ENCODE measurements at places on chromosomes 13 and 19. TPM values are rescaled to one million over a fixed set of nuclear protein-coding genes. Genes with fewer than 3 reads are reported as not detected.

Gene AMH
- 0.44 TPM for polyA plus RNA-seq

Gene SEMA6B
- 14.1 TPM for polyA plus RNA-seq

Gene SPTBN4
- 3.8 TPM for polyA plus RNA-seq

Gene ZNF701
- polyA plus RNA-seq = 7.0 TPM

Gene GIPC1
- 98.8 TPM for polyA plus RNA-seq

Gene PLEKHG2
- polyA plus RNA-seq = 30.5 TPM

Gene KLF2
- 155 TPM for polyA plus RNA-seq

Gene FOSB
- 128 TPM for polyA plus RNA-seq

- DNase-seq = no peak
These were observed 7.1 kb upstream of the LILRA5 start for GRCh38 chr19:54319892-54320670.

DNA sequence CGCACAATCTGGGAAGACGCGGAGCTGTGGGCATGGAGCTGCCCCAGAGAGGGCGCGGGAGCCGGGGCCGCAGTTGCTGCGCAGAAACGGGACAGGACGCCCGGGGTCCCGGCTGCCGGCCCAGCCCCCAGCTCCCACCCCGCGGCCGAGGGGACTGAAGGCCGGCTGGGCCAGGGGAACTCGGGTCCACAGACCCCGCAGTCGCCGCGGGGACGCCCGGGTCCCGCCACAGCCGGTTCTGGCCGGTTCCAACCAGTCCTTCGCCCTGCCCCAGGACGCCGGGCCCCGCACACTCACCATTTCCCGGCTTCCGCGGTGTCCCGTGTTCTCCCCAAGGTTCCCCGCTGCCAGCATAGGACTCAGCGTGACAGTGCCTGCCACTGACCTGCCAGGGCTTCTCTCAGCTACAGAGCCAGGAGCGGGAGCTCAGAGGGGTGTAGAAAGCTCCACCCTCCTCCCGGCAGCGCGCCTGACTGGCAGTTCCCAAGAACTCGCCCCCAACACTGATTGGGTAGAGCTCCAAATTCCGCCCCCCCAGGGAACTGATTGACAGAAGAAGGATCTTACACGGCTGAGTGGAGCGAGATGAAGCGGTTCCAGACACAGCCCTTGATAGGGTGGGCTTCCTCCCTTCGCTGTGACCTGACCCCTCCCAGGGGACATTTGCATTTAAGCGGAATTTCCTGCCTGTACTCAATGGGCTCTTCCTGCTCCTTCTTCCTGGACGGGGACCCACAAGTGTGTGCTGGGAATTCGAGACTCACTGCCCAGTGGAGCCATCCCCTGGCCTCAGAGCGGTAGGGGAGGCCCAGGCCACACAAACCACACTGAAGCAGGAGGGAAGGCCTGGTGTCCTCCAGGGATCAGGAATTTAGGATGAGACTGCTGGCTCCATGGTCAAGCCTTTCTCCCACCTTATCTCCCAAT, at the start of gene ZNF442:
Gene ZNF442, minus strand, starts transcription at position 448 of the 927 bp plus-strand sequence. CDS start 2,052 bp downstream, outside the sequence.
- peak; percentile 98 for DNase-seq

DNA sequence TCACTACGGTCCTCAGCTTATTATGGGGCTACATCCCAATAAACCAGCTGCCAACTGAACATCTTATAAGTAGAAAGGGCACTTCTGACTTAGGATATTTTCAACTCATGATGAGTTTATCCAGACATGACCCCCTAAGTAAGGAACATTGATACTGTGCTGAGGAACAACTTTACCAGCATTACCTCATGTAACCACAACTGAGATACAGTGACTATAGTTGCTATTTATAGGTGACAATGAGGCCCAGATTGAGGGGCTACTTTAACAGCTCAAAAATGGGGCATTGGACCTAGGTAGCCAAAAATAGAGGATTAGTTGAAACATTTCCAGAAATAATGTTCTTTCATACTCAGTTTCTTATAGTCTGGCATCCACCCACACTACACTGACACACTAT, 26.8 kb downstream of the SKA3 start:
- no peak for DNase-seq

DNA sequence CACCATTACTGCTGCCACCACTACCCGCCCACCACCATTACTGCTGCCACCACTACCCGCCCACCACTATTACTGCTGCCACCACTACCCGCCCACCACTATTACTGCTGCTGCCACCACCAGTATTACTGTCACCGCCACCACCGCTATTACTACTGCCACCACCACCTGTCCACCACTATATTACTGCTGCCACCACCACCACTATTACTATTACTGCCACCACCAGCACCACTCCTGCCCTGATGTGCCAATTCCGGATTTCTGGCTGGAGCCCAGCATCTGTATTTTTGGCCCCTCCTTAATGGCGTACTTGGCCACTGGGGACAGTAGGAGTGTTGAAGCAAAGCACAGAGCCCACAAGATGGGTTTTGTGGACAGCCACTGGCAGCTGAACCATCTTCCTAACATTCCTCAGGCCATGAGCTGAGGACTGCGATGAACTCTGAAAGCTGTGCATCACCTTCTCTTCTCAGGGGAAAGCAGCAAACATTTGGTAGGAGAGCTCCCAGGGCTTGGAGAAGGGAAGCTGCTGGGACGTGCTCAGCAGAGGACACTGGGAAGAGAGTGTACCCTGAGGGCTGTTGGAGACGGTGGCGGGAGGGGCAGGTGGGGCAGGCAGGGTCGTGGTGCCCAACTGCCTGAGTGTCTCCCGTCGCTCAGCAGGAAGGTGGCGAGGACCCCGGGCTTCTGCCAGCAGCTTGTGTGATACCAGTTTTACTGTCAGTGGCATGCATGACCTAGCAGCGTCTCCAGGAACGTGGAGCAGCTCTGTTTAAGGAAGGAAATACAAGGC, 23.0 kb downstream of the CUL4A start:
- DNase-seq = no peak

DNA sequence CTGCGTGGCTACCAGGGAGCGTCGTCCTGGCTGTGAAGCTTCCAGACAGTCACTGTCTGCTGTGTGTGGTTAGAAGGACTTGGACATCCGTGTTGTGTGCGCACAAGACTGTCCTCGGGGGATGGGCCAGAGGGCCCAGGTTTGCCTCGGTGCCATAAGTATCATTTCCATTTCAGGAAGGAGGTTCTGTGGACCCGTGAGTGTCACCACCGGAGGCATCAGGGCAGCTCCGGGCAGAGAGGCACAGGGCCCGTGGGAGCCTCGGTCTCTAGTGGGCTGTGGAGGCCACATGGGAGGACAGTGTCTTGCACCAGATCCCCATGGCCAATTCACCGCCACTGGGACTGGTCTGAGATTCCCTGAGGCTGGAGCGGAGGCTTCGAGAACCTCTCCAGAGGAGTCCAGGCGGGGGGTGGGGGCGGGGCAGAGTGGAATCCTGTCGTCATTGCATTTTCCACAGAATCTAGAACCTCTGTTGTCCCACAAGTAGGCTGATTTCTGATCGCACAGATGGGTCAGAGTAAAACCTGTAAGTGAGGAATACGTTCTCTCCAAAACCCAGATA, 6.0 kb downstream of the ZNF57 start:
- DNase-seq = no peak

DNA sequence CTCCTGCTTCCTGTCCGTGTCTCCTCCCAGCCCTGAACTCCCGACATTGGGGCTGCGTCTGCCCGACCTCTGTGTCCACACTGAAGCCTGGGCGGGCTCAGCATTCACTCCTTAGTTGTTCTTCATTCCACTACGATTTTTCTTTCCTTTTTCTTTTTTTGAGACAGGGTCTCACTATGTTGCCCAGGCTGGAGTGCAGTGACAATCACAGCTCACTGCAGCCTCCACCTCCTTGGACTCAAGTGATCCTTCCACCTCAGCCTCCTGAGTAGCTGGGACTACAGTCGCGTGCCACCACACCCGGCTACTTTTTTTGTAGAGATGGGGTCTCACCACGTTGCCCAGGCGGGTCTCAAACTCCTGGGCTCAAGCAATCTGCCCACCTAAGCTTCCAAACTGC, 23.5 kb upstream of the SIGLEC11 start:
- DNase-seq = no peak

- no peak for DNase-seq
These were observed 13.3 kb upstream of the ISYNA1 start for GRCh38 chr19:18450931-18451836.

- DNase-seq = no peak
These were observed 4.1 kb downstream of the SPACA6 start for GRCh38 chr19:51697169-51697776.

DNA sequence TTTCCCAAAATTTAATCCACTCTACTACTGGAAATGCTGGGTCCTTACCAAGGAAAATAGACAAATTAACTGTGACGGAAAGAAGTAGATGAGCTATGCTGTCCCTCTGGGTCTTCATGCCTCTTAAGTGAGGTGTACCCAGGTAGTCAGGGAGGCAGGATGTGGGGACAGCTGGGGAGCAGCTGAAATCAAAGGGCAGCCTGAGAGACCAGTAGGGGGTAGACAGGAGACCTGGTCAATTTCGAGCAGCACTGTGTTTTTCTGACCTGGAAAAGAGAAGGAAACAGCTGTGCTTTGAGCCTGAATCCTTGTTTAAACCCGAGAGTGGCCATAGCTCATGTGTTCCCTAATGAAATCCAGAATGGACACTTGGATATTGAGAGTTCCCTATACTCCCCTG, 587.3 kb downstream of the EFNB2 start:
- DNase-seq = no peak

GRCh38 chr13:47144782-47145181, 247.9 kb upstream of the HTR2A start:
- no peak for DNase-seq

- no peak for DNase-seq
These were observed 1.9 kb downstream of the CIRBP start for GRCh38 chr19:1270854-1271527.

GRCh38 chr13:76796851-76797250, 89.4 kb downstream of the KCTD12 start:
- DNase-seq = no peak

- no peak for DNase-seq
These were observed 393.7 kb downstream of the NDFIP2 start for GRCh38 chr13:79874396-79875360.

DNA sequence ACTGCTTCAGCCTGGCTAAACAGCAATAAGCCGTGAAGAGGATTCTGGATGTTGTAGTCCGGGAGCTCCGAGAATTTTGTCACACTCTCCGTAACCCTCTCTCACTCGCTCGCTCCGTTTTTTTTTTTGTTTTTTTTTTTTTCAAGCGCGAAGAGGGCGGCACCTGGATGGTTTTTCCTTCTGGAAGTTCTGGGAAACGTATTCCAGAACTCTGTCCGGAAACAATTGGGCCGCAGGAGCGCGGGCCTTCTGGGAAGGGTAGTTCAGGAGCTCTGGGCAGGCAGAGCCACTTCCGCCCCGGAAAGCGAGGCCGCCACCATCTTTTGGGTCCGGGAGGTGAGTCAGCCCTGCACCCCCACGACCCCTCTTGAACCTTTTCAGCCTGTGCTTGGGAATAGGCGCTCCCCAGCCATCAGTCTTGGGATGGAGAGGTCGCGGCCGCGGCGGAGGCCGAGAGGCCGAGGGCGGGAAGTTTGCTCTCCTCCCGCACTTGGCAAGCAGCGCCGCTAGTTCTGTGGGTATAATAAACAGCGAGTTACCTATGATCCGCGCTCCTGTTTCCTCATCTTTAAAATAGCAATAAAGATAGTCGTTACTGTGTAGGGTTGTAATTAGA, at the start of gene ZNF227:
Gene ZNF227, plus strand, starts transcription at position 283 of the 616 bp plus-strand sequence. CDS start 5,261 bp downstream, outside the sequence.
- peak; percentile 94 for DNase-seq

DNA sequence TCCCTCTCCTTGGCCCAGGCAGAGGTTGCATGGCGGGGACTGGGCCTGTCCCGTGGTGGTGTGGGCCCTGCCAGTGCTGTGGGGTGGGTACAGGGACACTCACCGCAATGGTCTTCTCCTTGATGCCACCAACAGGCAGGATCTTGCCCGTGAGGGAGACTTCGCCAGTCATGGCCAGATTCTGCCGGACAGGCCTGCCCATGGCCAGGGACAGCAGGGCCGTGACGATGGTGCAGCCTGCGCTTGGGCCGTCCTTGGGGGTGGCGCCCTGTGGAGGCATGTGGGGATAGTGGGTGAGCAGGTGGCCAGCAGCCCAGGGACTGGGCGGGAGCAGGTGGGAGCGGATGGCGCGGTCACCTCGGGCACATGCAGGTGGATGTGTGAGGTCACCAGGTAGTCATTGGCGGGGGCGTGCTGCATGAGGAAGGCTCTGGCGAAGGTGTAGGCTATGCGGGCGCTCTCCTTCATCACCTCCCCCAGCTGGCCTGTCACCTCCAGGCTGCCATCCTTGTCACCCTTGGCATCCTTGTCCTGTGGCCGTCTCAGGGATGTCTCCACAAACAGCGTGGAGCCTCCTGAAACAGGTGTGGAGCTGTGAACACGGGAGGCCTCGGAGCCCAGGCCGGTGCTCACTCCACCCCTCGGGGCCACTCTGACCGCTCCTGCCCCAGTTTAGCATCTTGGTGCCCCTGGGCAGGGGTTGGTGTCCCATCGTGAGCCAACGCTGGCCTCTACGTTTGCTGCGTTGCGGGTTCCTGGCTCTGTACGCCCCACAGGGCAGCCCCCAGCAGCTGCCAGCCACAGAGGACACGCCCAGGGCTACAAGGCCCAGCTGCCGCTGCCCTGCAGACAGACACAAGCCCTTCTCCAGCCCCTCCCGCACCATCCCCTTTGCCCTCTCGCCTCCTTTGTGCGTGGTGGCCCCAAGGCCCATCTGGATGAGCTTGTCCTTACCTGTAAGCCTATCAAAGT, 3.4 kb downstream of the RPL36 start:
- DNase-seq = no peak

GRCh38 chr13:51804295-51805172, 571 bp upstream of the DHRS12 start:
- no peak for DNase-seq

DNA sequence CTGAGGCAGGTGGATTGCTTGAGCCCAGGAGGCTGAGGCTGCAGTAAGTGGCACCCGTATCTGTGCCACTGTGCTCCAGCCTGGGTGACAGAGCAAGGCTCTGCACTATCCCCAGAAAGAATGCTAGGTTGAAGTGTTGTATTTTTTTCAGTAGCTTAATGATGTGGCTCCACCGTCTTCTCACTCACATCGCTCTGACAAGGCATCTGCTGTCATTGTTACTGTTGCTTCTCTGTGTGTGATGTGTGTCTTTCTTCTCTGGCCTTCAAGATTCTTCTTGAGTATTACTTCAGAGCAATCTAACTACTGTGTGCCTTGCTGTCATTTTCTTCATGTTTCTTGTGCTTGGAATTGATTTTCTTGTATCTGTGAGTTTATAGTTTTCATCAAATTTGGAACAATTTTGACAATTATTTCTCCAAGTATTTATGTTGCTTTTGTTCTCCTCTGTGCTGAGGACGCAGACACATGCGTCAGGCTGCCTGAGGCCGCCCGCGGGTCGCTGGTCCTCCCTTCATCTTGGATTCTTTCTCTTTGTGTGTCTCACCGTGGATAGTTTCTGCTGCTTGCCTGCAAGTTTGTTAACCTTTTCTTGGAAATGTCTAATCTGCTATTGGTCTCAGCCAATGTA, 10.8 kb downstream of the ADPRHL1 start:
- no peak for DNase-seq

DNA sequence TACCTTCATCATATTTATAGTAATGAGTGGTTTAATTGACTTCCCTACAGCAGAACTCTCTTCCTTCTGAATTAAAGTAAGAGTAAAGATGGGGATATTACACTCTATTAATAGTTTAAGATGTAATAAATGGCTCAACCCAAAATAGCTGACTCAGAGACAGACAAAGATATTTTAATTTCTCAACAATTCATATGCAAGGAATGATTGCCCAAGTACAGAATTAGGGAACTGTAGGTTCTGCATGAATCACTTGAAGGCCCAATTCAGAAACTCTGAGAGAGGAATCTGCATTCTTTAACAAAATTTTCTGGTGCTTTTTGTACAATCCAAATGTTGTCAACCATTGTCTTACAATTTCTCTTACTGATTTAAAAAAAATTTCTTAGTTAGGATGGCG, 42.9 kb upstream of the PCDH9 start:
- DNase-seq = no peak

- DNase-seq = no peak
These were observed 815.6 kb downstream of the UQCRFS1 start for GRCh38 chr19:28397306-28397705.
